Choroid plexus epithelial cell (primary cell): ENCODE measurements at places on chromosomes 3 and 15.

GRCh38 chr3:147359177-147360050 lies 46.9 kb downstream of the ZIC4 start:
- no peak for DNase-seq

GRCh38 chr15:57500256-57500655 lies 91.4 kb upstream of the MYZAP start:
- DNase-seq, result no peak

GRCh38 chr3:71389911-71390573 lies 193.5 kb downstream of the FOXP1 start:
- DNase-seq, result peak; percentile 87

DNA sequence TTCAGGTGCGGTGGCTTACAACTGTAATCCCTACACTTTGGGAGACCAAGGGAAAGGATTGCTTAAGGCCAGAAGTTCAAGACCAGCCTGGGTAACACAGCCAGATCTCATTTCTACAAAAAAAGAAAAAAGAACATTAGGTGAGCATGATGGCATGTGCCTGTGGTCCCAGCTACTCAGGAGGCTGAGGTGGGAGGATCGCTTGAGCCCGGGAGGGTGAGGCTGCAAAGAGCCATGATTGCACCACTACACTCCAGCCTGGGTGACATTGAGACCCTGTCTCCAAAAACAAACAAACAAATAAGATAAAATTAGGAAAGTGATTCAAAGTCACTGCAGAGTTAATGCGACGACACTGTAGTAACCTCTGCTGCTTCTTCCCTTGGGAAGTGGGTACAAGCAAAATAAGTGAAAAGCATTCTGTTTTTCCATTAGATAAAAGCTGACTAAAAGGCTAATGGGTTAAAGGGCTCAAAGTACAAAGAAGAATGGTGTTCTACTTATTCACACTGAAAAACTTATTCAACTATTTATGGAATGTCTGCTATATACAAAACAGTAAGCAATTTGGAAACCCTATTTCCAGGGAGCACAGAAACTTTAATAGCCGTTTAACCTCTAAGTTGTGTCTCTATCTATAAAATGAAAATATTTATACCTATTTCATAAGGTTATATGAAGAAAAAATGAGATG lies 8.0 kb upstream of the RPS27L start:
- peak; percentile 56 for DNase-seq

DNA sequence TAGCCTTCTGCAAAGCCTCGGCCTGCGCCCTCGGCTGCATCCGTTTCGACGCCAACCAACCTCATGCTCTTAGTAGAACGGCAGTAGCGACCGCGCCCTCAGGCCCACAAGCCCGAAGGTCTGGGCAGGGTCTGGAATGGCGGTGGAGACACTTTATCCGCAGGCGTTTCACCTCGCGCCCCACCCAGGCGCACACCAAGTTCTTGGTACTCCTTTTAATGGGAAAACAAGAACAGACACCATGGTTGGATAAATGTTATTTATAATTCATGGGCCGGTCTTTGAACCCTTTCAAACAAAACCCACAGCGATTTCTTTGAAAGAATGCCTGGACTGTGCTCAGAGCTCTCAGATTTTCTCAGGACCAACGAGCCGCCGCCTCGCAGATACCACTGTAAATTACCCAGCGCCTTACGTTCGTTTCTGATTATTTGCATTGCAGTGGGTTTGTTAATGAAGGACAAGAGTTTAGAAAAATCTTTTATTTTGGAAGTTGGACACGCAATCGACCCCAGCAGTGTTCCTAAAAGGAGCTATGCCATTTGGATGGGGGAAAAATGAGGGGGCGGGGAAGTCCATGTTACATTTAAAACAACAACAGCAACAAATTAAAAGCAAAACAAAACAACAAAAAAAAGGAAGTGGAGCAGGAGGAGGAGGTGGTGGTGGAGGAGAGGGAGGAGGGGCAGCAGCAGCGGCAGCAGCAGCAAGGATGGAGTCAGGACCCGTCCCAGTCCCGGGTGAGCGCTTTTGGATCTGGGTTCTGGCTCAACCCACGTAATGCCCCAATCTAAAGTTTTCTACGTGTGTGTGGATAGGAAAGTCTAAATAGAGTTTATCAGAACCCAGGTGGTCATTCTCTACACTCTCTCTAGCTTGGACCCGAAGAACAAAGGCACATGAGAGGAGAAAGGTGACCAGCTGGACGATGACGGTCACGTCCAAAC lies 993 bp upstream of the ISL2 start:
- DNase-seq, result no peak

DNA sequence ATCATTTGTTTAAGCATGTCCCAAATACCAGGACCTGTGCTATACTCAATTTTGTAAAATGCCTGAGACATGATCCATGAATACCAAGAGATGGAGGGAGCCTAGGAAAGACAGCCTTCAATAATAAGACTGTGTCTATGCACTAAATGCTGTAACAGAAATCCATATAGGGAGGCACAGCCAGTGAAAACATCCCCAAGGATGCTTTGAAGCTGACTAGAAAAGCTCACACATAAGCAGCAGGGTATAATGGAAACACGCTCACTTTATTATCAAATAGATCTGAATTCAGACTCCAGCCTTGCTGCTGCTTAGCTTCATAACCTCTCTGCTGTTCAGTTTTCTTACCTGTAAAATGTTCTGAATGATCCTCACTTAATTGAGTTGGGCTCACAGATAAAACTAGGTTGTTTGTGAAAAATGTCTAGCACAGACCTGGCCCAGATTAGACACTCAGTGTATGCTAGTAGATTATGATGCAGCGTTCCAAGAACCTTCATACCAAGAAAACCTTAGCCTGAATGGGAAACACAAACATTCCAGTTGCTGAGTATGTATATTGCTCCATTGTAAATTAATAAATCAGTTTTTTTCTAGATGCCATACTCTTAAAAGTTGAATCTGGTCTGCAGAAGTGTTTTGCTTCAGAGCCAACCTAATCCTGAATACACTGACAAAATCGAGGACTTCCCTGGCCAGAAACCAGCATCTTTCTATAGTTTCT lies 3.8 kb upstream of the LARP6 start:
- peak; percentile 66 for DNase-seq

DNA sequence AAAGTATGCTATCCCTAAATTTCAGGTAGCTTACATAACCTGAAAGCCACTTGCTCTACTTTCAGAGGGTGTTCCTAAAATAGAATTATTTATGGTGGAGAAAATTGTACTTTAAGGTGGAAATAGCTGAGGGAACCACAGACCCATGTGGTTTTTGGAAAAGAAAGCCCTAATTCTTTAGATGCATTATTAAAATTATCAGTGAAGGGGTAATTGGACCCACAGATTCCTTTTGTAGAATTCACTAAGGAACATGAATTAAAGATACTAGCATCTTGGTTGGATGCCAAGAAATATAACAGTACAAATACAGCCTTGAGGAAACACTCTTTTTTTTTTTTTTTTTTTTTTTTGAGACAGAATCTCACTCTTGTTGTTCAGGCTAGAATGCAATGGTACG lies 37.8 kb downstream of the DPPA2 start:
- DNase-seq, result peak; percentile 13
